ENCODE measurements at places on chromosomes 3 and 15. TPM values are rescaled to one million over a fixed set of nuclear protein-coding genes. Genes with fewer than 3 reads are reported as not detected.
A peak's percentile ranks its signal among the peaks of the same experiment; 100 is the strongest.

DNA sequence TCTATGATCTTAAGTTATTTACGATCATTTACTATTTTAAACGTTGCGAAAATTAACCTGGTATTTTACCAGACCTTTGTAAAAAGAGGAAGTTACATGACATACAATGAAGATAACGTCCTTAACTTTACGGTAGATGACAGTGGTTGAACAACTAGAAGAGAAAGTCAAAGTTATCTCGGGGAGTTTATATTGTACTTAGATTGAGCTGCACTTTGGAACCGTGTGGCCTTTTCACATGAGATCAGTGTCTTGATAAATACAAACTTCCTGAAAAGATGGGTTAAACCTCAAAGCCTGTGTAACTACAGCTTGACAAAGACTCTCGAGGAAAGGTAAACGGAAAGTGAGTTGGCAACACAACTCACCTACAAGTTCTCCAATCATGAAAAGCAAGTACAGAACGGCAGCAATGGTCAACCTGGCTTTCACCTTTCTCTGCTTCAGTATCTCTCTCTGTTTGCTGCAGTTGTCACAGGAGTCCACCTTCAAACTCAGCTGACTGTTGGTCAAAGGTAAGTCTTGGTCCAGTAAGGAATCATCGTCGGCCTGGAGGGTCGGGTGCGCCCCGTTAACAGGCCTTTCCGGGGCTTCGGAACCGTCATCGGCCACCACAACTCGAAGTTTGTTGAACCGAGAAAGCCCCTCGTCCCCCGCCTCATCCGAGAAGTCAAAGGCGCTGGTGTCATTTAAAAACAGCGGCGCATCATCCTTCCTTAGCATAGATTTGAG, 793 bp downstream of the SLC30A4 start:
- no peaks in the 10 kb centered on the region for H3K27me3 ChIP-seq
- DNase-seq: no peak
- peaks cover 7% of the 10 kb centered on the region for H3K4me1 ChIP-seq

AADAC gene
- total RNA-seq: not detected

CACNA1D gene
- total RNA-seq: 0.68 TPM

DNA sequence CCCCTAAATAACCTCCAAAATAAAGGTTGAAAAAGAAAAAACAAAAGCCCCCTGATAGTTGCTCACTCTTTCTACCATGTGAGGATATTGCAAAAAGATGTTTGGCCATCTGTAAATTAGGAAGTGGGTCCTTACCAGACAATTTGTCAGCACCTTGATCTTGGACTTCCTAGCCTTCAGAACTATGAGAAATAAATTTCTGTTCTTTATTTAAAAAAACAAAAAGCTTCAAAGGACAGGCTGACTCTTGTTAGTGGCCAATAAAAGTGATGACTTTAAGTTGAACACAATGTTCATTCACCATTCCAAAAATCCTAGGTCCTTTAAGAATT, 103.5 kb downstream of the CBLB start:
- H3K27me3 ChIP-seq: no peaks in the 10 kb centered on the region
- H3K4me3 ChIP-seq: no peak overlapping the region
- no peak for DNase-seq
- H3K4me1 ChIP-seq: no peaks in the 10 kb centered on the region
- no peak overlapping the region for H3K27ac ChIP-seq
- H3K36me3 ChIP-seq: no peaks in the 10 kb centered on the region

GRCh38 chr3:13575459-13576061, 26.6 kb downstream of the FBLN2 start:
- H3K36me3 ChIP-seq: no peaks in the 10 kb centered on the region
- H3K4me3 ChIP-seq: no peak overlapping the region
- H3K4me1 ChIP-seq: no peaks in the 10 kb centered on the region

CELF6 gene
- total RNA-seq: 2.3 TPM

- no peak for DNase-seq
- no peak overlapping the region for H3K27ac ChIP-seq
- no peaks in the 10 kb centered on the region for H3K4me1 ChIP-seq
Measured at GRCh38 chr15:91228383-91228782, 128.3 kb downstream of the SV2B start.

DNA sequence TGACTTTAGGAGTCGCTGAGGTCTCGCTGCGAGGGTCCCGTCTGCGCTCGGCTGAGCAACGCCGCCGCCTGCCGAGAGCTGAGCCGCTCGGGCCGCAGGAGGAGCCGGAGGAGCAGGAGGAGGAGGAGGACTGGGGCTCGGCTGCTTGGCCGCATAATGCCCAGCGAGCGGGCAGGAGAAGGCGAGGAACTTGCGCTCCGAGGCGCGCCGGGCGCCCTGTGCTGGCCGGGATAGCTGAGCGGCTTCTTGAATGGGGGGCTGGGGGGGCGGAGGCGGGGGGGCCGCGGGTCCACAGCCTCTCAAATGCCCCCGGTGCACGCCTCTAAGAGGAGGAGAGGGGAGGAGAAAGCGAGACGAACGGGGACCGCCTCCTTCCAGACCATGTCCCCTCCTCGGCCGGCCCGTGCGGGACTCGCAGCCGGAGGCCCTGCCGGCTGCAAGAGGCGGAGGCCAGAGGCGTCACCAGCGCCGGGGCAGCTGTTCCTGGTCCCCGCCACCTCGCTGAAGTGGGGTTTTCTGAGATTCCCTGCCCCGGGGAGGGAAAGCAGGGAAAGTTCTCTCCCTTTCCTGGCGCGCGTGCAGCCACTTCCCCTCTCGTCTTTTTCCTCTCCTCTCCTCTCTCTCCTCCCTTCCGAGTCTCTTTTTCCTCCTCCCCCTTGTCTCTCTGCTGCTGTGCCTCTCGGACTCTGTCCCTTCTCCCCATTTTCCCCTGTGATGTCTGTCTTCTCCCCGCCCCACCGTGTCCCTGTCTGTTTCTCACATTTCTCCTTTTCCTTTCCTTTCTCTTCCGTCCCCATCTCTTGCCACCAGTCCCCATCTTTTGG, at the start of gene ADAMTS9:
ADAMTS9 (minus strand) TSS at position 220 of the 824 bp plus-strand sequence. CDS start 343 bp downstream, outside the sequence.
- H3K36me3 ChIP-seq: peaks cover 4% of the 10 kb centered on the region
- no peaks in the 10 kb centered on the region for H3K4me1 ChIP-seq
- peak within 1 kb of the TSS; percentile 99 for H3K27ac ChIP-seq
- DNase-seq: no peak
- H3K4me3 ChIP-seq: peak within 1 kb of the TSS; percentile 93
- H3K27me3 ChIP-seq: no peaks in the 10 kb centered on the region

- H3K36me3 ChIP-seq: no peaks in the 10 kb centered on the region
- H3K4me1 ChIP-seq: no peaks in the 10 kb centered on the region
- no peak overlapping the region for H3K27ac ChIP-seq
- no peak overlapping the region for H3K4me3 ChIP-seq
Measured at GRCh38 chr15:71109130-71109529, 6.1 kb upstream of the THSD4 start.

PRTG gene
- total RNA-seq: 3.0 TPM

- H3K36me3 ChIP-seq: peaks cover 3% of the 10 kb centered on the region
- no peaks in the 10 kb centered on the region for H3K4me1 ChIP-seq
- no peak for DNase-seq
- no peak overlapping the region for H3K4me3 ChIP-seq
- no peak overlapping the region for H3K27ac ChIP-seq
Measured at GRCh38 chr15:51492528-51492927, 130.0 kb downstream of the DMXL2 start.

- no peaks in the 10 kb centered on the region for H3K27me3 ChIP-seq
- no peak for DNase-seq
- H3K4me1 ChIP-seq: peaks cover 34% of the 10 kb centered on the region
- H3K27ac ChIP-seq: no peak overlapping the region
Measured at GRCh38 chr3:29827756-29828155, 546.9 kb downstream of the RBMS3 start.

- no peaks in the 10 kb centered on the region for H3K27me3 ChIP-seq
- no peak overlapping the region for H3K4me3 ChIP-seq
- no peak for DNase-seq
- no peaks in the 10 kb centered on the region for H3K4me1 ChIP-seq
- no peaks in the 10 kb centered on the region for H3K36me3 ChIP-seq
- H3K27ac ChIP-seq: no peak overlapping the region
Measured at GRCh38 chr3:145188079-145188770, 972.8 kb downstream of the PLOD2 start.

DNA sequence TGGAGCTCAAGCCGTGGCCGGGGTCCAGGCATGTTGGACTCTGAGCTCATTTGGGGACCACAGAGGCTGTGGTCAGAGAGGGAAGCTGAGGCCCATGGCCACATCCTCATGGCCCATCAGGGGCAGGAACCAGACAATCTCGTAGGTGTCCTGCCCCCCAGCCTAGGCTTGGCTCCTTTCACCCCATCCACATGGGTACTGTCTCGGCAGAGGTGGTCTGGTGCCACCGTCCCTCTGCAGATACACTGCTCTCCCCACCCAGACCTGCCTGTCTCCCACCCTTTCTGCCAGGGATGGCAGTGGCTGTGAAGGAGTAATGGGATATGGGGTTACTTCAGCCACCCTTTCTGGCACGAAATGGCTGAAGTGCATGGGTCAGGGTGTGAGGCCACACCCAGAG, 7.9 kb downstream of the PRSS50 start:
- H3K27me3 ChIP-seq: no peaks in the 10 kb centered on the region
- no peaks in the 10 kb centered on the region for H3K36me3 ChIP-seq
- no peak for DNase-seq
- no peaks in the 10 kb centered on the region for H3K4me1 ChIP-seq
- H3K27ac ChIP-seq: no peak overlapping the region

DNA sequence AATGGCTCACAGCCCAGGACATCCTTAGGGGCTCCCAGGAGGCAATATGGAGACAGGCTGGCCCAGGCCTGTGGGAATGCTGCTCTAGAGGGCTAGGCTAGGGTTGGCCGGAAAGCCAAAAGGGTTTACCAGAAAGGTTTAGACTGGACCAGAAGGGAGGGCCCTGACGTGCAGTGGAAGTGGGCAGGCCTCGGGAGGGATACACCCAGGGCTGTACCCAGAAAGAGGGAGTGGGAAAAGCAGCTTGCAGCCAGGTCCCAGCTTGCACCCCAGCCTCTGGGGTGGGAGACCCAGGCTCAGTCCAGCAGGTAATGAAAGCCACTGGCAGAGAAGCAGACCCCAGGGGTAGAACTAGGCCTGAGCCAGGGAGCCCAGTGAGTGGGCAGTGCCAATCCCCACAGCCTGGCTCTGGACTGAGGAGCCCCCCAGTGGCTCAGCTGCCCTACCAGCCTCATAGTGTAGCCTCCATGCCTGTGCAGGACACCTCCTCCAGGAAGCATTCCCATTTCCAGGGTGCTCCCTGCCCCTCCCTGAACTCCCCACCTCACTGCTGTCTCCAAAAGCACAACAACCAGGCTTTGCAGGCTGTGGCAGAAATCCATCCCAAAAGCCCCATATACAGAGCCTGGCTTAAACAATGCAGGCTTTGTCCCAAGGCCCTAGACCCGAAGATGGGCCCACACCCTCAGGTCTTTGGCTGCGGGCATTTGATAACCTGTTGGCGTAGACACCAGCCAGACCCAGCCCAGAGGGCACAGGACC, 3.5 kb downstream of the GORASP1 start:
- H3K36me3 ChIP-seq: peaks cover 12% of the 10 kb centered on the region
- H3K4me3 ChIP-seq: no peak overlapping the region
- DNase-seq: no peak
- H3K27ac ChIP-seq: peak overlapping the region; percentile 5

AMIGO3 gene
- 3.0 TPM for total RNA-seq

DNA sequence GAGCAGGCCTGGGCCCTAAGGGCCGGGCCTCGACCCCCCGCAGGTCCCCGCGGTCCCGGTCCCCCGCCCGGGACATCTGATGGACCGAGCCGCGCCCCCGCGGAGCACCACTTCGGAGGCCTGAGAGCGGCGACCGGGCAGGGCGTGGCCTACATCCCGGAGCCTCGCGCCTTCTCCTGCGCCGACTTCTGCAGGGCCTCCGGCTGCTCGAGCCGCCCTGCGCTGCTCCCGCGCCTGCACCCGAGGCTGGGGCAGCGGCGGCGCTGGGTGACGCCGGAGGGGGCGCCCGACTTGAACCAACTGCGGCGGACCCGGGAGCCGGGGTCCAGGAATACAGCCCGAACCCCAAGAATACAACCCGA, 14.9 kb upstream of the GP9 start:
- no peaks in the 10 kb centered on the region for H3K4me1 ChIP-seq
- no peak overlapping the region for H3K27ac ChIP-seq
- H3K36me3 ChIP-seq: no peaks in the 10 kb centered on the region
- H3K27me3 ChIP-seq: no peaks in the 10 kb centered on the region
- no peak for DNase-seq
- H3K4me3 ChIP-seq: peak overlapping the region; percentile 56

ACAN gene
- 23.2 TPM for total RNA-seq

- peaks cover 31% of the 10 kb centered on the region for H3K4me1 ChIP-seq
- H3K27ac ChIP-seq: no peak overlapping the region
- no peak for DNase-seq
- no peak overlapping the region for H3K4me3 ChIP-seq
- peaks cover 14% of the 10 kb centered on the region for H3K36me3 ChIP-seq
Measured at GRCh38 chr15:59685737-59686297, 3.3 kb downstream of the BNIP2 start.

ETFA gene
- 57.1 TPM for total RNA-seq

Data from thoracic aorta (tissue), 2 donors.